ENCODE measurements at places on chromosomes 16 and 17.

DNA sequence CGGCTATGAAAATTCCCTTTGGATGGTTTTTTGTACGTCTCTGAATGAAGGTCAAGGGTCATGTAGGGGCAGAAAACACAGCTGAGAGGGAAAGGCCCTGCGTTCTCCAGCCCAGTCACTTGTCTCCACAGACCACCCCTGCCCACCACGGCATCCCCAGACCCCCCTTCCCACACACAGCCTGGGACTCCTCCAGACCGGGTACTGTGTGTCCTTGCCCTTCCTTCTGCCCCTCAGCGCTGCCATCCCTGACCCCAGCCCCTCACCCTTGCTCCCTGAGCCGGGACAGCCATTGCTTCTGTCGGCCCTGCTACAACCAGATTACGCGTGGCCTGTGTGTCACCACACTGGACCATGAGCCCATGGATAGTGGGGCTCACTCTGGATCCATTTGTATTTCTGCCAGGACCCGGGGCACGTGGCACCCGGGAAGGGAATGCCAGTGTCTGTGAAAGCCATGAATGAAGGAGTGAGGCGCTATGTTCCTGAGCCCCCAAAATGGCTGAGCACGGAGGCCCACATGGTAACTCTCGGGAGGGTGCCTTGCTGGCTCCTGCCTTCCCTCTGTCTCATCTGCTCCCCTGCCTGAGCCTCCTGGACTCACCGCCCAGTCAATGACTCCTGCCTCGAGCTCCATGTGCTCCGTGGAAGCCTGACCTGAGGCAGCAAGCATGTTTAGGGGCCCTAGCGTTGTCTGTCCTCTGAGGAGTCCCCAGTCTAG lies 139.1 kb upstream of the FOXF1 start:
- no peak for DNase-seq

DNA sequence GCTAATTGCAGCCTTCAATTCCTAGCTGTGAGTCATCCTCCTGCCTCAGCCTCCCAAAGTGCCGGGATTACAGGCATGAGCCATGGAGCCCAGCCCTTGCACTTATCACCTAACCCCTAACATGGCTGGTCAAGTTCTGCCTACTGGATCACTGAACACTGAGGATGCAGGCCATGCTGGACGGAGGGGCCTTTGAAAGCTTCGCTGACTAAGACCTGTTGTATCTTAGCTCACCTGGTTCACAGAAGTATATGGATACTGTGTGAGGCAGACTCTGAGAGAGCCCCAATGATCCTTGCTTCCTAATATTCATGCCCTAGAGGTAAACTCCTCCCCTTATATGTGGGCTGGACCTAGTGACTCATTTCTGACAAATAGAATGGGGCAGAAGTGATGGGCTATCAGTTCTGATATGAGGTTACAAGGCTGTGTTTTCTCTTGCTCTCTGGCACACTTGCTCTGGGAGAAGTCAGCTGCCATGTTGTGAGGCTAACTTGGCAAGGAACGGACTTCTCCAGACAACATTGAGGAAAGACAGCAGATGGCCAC lies 11.7 kb upstream of the TMIGD1 start:
- peak; percentile 20 for DNase-seq

GRCh38 chr16:10558746-10559641 lies 21.4 kb downstream of the EMP2 start:
- no peak for DNase-seq

- DNase-seq, result no peak
Observed at GRCh38 chr17:50541402-50541715, 5.6 kb upstream of the SPATA20 start.

Data from GM10248 (cell line).